ENCODE measurements at places on chromosomes 16 and 17. TPM values are rescaled to one million over a fixed set of nuclear protein-coding genes. Genes with fewer than 3 reads are reported as not detected.

GRCh38 chr17:76314392-76315227 lies 6.5 kb upstream of the QRICH2 start:
- no peak overlapping the region for H3K4me3 ChIP-seq
- H3K4me1 ChIP-seq: no peaks in the 10 kb centered on the region
- H3K27me3 ChIP-seq: no peaks in the 10 kb centered on the region
- peak; percentile 9 for DNase-seq
- no peak overlapping the region for H3K27ac ChIP-seq

Gene HBQ1
- total RNA-seq: not detected

DNA sequence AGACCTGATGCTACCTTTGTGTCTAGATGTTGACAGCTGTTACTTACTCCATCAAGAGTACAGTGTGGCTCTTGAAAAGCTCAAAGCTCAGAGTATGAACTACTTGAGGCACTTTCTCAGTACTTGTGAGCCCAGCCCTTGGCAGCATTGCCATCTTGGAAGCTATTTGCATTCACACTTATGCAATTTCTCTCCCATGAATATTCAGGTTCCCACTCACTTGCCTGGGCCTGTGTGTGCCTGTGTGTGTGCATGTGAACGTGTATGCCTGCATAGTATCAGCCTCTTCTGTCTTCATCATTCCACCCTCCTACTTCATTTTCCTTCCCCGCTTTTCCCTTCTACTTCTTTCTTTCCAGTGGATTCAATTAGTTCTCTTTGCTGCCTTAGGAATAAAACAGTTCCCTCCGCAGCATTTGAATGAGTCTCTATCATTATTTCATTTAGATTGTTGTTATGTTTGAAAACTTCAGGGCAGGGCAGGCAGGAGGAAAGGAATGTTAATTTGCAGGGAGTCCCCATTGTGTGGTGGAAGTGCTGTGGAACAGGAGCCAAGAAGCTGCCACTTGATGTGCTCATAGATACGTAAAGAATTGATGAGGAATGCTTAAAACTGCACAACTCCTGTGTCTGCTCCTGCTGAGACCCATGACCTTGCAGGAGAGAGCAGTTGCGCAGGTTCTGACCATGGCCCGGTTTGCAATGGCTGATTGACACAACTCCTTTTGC lies 58.9 kb downstream of the HS3ST4 start:
- DNase-seq: no peak
- no peak overlapping the region for H3K27ac ChIP-seq
- H3K36me3 ChIP-seq: no peaks in the 10 kb centered on the region
- no peaks in the 10 kb centered on the region for H3K27me3 ChIP-seq
- no peaks in the 10 kb centered on the region for H3K4me1 ChIP-seq

Gene ALOX15B
- total RNA-seq: not detected

Gene FN3KRP
- 11.6 TPM for total RNA-seq

Gene MEOX1
- not detected for total RNA-seq

Gene CCL8
- 0.26 TPM for total RNA-seq

GRCh38 chr16:66382171-66382965 lies 15.9 kb downstream of the CDH5 start:
- no peaks in the 10 kb centered on the region for H3K36me3 ChIP-seq
- peaks cover 2% of the 10 kb centered on the region for H3K27me3 ChIP-seq
- H3K4me1 ChIP-seq: no peaks in the 10 kb centered on the region
- DNase-seq: peak; percentile 96
- H3K4me3 ChIP-seq: no peak overlapping the region

- no peaks in the 10 kb centered on the region for H3K27me3 ChIP-seq
- no peak overlapping the region for H3K4me3 ChIP-seq
- H3K36me3 ChIP-seq: no peaks in the 10 kb centered on the region
- H3K4me1 ChIP-seq: no peaks in the 10 kb centered on the region
Observed at GRCh38 chr17:70100983-70101382, 26.0 kb downstream of the KCNJ16 start.

- H3K4me3 ChIP-seq: no peak overlapping the region
- no peaks in the 10 kb centered on the region for H3K36me3 ChIP-seq
- peaks cover 17% of the 10 kb centered on the region for H3K4me1 ChIP-seq
- no peaks in the 10 kb centered on the region for H3K27me3 ChIP-seq
- H3K27ac ChIP-seq: peak overlapping the region; percentile 26
- DNase-seq: peak; percentile 48
Observed at GRCh38 chr16:56743840-56744239, 13.9 kb downstream of the NUP93 start.

Gene MILR1
- 4.4 TPM for total RNA-seq

- H3K27me3 ChIP-seq: no peaks in the 10 kb centered on the region
- no peaks in the 10 kb centered on the region for H3K4me1 ChIP-seq
- no peak overlapping the region for H3K4me3 ChIP-seq
- no peak overlapping the region for H3K27ac ChIP-seq
Observed at GRCh38 chr17:82087961-82088837, 9.8 kb downstream of the FASN start.

Gene CLEC18C
- total RNA-seq: under 0.01 TPM

DNA sequence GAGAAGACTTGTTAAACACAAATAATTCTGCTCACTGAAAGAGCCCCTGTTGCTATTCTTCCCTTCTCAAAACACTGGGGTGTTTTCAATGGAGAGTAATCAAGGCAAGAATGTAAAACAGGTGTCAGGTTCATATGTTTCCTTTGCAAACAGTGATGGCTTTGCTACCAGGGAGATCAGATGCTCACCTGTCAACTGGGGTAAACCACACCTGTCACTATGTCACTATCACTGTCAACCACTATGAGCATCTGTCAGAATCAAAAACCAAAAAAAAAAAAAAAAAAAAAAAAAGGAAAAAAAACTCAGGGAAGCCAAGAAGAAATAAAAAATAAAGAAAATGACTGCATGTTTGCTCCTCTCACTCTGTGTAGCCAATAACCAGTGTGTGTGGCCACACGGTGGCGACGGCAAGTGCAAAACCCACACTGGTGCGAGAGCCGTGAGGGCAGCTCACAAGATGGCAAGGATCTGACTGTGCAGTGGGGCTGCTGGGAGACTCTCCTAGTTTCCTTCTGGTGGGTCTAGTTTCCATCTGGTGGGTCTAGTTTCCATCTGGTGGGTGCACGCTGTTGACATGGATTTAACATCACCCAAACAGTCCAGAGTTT lies 22.7 kb downstream of the USP22 start:
- peaks cover 11% of the 10 kb centered on the region for H3K4me1 ChIP-seq
- no peak overlapping the region for H3K4me3 ChIP-seq
- H3K36me3 ChIP-seq: peaks cover 47% of the 10 kb centered on the region
- no peak for DNase-seq

GRCh38 chr17:80204626-80205468 lies 15.3 kb downstream of the SGSH start:
- no peak overlapping the region for H3K4me3 ChIP-seq
- H3K27me3 ChIP-seq: no peaks in the 10 kb centered on the region

DNA sequence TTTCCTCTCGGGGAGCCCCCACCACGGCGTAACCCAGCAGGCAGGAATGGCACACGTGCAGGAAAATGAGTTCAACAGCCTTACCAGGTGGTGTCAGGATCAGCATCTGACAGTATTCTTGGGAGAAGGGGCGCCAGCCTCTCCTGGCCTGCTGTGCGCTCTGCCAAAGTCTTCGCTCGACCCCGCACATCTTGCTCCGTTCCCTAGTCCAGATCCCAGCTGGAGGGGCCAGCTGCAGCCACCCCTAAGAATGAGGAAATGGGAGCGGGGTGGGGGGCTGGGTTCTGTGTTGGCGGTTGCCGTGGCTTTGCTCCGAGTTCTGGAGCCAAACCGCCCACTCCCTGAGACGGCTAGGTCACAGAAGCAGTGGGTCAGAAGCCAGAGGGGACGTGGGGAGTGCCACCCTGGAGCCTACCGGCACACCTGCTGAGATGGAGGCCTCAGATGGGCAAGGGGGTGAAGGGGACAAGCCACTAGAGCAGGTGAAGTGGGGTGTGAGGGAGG lies at the start of gene CHCT1:
Gene CHCT1 (plus strand): TSS at position 328 of the 504 bp plus-strand sequence. CDS start 104 bp downstream, at position 432.
- no peaks in the 10 kb centered on the region for H3K4me1 ChIP-seq
- H3K27ac ChIP-seq: peak within 1 kb of the TSS; percentile 57
- no peaks in the 10 kb centered on the region for H3K27me3 ChIP-seq
- peak within 1 kb of the TSS; percentile 64 for H3K4me3 ChIP-seq

Gene CPHXL2
- total RNA-seq: not detected

DNA sequence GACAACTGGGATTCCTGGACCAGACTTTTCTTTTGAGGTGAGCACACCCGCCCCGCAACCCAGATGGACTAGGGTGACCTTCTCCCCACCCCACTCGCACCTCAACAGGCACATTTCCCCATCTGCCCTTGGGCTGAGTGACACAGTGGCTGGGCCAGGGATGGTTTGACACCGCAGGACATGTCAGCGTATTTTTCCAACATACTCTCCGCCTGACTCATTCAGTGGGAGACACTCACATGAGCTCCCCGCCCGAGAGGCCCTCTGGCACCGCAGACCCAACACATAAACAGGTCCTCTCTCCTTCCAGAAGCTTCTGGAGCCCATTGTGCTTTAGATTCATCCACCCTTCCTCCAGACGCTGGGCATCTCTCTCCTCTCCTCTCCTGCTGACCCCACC lies 69.4 kb downstream of the ZDHHC7 start:
- no peak overlapping the region for H3K4me3 ChIP-seq
- DNase-seq: peak; percentile 84
- H3K27me3 ChIP-seq: no peaks in the 10 kb centered on the region
- H3K27ac ChIP-seq: no peak overlapping the region
- no peaks in the 10 kb centered on the region for H3K36me3 ChIP-seq

DNA sequence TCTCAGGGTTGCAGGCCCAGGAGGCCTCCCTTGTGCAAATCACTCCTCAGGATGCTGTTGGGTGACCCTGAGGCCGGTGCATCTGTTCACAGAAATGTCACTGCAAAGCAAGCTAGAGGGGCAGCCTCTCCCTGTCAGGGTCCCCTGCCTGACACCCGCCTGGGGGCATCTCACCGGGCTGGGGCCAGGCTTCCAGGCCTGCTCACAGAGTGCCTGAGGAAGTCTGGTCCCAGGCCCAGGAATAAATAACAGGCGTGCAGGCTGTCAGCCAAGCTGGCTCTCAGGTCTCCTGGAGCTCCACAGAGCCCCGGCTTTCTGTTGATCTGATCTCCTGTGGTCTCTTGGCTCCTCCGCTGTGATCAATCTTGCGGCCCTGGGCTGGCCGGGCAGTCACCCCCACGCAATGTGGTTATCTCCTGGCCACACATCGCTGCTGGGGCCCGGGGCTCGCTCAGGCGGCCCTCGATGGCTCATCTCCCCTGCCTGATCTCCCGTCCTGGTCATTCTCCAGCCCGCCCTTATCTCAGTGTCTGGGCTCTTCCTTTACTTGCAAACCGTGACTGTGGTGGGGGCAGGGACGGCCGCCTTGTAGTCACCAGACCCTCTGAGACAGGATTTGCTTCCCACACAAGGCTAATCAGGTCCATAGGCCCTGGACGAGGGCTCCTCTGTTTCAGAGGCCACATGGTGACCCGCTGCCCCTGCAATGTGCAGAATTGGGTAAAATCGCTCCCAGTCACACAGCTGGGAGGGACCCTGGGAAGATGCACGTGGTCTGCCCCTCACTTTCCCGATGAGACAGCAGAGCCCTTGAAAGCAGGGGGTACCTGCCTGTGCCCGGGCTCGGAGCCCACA lies 231.2 kb upstream of the GSE1 start:
- H3K36me3 ChIP-seq: no peaks in the 10 kb centered on the region

DNA sequence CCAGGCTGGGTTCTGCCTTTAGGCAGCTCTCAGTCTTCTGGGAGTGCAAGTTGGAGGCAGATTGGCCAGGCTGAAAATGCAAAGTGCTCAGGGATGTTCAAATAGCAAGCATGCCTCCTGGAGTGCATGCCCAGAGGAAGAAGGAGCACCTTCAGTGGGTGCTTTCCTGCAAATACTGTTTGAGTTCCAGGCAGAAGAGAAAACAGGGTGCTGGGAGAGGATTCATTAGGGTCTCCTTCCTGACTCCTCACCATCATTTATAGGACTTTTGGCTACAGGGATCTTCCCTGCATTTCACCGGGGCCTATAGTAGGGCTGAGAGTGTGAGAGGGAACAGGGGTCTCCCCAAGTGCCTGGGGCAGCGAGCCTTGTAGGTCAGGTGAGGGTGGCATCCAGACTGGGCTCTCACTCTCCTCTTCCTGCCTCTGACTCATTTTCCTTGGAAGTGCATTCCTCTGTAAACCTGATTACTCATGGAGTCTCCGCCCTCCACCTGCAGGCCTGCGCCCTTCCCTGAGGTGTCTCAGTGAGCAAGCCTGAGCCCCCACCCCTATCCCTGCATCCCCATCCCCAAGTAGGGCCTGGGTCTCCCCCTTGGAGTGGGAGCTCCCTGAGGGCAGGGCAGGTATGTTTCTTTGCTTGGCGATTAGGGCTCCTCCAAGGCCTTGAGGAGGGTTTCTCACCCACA lies 17.1 kb upstream of the TNS4 start:
- no peak for DNase-seq
- H3K36me3 ChIP-seq: no peaks in the 10 kb centered on the region
- H3K4me1 ChIP-seq: peaks cover 19% of the 10 kb centered on the region
- no peak overlapping the region for H3K27ac ChIP-seq
- no peak overlapping the region for H3K4me3 ChIP-seq
- H3K27me3 ChIP-seq: no peaks in the 10 kb centered on the region

GRCh38 chr16:71775949-71776348 lies 32.7 kb downstream of the AP1G1 start:
- no peak overlapping the region for H3K4me3 ChIP-seq
- no peaks in the 10 kb centered on the region for H3K27me3 ChIP-seq
- H3K36me3 ChIP-seq: peaks cover 3% of the 10 kb centered on the region
- H3K4me1 ChIP-seq: no peaks in the 10 kb centered on the region
- H3K27ac ChIP-seq: no peak overlapping the region
- no peak for DNase-seq

DNA sequence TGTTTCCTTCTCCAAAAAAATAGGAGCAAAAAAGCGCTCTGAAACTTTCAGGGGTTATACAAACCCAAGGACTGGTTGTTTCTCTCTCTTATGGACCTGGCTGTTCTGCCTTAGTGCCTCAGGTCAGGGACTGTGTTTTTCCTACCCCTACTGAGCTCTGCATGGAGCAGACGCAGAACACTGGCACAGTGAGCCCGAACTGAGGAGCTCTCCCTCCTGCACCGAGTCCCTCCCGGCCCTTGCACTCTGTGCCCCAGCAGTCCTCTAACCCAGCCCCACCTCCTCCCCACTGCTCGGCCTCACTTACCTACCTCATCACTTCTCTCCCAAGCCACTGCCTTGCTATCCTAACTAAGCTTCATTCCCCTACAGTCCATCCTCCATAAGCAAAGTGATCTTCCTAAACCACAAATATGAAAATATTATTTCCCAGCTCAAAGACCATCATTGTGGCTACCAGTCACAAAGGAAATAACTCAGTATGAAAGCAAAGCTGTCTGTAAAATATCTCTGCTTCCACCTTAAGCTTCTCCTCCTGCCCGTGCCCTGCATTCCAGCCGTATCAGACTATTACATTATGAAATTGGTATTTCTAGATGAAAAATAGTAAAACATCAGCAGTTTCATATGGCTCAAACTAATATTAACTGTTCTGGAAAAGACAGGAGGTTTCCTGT lies 13.6 kb downstream of the MEIOB start:
- no peak overlapping the region for H3K27ac ChIP-seq
- H3K4me3 ChIP-seq: no peak overlapping the region
- H3K36me3 ChIP-seq: no peaks in the 10 kb centered on the region
- peaks cover 33% of the 10 kb centered on the region for H3K27me3 ChIP-seq

Gene KRTAP3-2
- not detected for total RNA-seq

- no peak overlapping the region for H3K4me3 ChIP-seq
- DNase-seq: peak; percentile 27
- peaks cover 14% of the 10 kb centered on the region for H3K4me1 ChIP-seq
- no peaks in the 10 kb centered on the region for H3K27me3 ChIP-seq
- H3K27ac ChIP-seq: no peak overlapping the region
Observed at GRCh38 chr17:75475851-75476250, 19.4 kb downstream of the TMEM94 start.

All from fibroblast of lung (primary cell).